ENCODE measurements at places on chromosomes 1 and 21.

- no peak for DNase-seq
Measured at GRCh38 chr1:198598796-198599321, 40.0 kb upstream of the PTPRC start.

DNA sequence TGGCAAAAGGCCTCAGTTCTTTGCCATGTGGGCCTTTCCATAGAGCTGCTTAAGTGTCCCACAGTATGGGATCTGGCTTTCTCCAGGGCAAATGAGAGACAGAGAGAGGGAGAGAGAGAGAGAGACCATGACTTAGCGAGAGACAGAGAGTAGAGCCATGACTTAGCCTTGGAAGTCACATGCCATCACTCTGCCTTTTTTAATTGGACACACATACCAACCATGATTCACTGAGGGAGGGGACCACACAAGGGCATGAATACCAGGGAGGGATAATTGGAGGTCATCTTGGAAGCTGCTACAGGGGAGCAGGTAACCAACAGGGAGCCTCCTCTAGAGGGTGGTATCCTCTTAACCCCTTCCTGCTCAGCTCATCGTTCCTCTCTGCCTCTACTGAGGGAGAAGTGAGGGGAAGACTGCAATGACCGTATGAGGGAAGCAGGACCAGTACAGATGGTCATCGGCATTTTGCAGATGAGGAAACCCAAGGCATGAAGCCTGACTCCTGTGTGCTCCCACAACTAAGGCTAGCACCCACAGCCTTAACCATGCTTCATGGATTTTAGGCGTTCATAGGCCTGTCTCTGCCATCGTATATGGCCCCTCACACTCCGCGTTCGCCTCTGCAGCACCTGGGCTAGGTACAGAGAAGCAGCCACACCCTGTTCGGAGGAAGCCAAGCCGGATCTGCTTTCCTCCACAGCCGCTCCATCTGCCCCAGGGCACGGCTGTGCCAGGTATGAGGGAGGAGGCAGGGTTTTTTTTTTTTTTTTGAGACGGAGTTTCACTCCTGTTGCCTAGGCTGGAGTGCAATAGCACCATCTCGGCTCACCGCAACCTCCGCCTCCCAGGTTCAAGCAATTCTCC lies 38.6 kb downstream of the MEF2D start:
- DNase-seq = no peak

- peak; percentile 13 for DNase-seq
Measured at GRCh38 chr1:36238433-36238832, 14.2 kb downstream of the THRAP3 start.

DNA sequence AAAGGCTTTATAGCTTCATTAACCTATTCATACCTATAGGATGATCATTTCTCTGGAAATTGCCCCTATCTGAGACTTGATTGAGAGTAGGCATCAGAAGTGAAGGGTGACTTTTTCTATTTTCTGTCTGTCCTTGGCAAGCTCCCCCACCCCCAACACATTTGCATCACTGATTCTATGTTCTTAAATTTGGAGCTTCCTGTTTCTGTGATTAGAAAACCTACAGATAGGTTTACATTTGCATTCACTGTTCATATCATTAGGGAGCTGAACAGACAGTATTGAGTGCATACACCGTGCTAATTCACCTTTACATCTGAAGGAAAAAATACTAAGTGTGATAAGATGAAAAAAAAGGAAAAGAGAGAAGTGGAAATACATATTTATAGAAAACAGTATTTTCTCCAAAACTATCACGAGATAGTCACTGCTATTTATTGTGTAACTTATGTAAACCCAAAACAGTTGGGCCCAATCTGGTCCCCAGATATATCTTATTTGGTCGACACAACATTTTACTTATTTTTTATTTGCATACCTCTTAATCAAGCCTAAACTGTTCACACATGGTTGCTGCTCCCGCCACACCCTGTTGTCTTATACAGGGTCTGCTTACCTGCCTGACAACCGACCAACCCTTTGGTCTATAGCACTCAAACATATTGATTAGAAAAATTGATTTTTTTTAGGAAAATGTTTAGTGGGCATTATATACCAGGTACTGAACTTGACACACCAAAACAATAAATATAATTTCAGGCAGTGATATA lies 218.8 kb downstream of the NTNG1 start:
- no peak for DNase-seq

DNA sequence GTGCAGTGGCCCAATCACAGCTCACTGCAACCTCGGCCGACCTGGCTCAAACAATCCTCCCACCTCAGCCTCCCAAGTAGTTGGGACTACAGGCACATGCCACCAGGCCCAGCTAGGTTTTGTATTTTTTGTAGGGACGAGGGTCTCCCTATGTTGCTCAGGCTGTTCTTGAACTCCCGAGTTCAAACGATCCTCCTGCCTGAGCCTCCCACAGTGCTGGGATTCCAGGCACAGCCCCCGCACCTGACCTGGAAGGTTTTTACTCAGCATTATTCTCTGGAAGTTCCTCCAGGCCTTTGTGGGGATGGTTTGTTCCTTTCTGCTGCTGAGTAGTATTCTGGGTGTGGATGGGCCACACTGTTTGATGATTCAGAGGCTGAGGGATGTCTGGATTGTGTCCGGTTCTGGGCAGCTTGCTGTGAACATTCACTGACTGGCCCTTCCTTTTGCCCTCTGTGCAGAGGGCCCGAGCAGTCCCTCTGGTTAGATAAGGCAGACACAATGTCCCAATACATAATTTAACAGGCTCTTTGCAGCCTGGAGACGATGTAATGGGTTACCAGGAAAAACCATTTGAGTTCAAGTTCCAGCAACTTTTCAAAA lies 6.0 kb upstream of the TRAPPC10 start:
- peak; percentile 85 for DNase-seq

DNA sequence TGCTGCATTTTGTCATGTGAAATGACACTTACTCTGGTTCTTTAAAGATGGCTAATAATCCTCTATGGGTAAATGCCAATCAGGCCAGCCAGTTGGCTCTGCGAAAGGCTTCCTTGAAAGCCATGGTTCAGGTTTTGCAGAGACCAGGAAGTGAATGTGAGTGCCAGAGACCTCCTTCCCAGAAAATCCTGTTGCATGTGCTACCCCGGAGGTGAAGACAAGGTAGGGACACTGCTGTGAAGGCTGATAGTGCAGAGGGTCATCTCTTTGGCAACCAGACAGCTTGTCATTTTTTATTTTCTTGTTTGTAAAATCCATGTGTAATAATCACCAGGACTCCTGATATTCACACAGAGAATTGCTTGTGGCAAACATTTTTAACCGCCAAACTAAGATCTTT lies 18.7 kb downstream of the LRRC8D start:
- no peak for DNase-seq

DNA sequence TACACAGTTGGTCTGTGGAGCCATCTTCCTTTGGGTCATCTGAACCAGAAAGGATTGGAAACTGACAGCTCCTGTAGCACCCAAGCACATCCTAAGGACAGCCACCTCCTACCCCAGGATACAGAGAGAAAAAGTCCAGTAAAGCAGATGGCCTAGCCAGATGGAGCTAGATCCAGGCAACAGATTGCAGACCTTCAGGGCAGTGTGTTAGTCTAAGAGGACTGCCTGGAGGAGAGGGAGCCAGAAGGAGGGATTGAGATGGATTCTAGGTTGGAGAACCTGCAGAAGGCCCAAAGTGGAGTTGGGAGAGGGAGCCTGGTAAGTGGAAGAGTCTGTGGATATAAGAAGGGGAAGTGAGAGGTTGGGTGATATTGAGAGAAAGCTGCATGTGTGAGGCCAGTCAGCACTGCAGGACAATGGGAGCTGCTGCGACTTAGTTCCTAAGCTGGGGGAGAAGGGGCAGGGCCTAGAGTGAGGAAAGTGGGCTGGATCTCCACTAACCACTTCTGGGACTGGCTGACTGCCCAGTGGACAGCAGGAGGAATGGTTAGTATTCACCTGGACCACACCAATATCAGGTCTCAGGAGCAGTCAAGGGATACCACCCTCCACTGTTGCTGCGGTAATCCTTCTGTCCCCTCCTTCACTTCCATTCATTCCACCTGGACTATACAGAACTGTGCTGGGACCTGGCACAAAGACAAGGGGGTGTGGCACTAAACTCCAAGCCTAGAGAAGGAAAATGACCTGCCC lies 13.4 kb downstream of the BCAN start:
- DNase-seq = no peak

GRCh38 chr1:12129624-12130023 lies 37.2 kb upstream of the TNFRSF1B start:
- no peak for DNase-seq
